GM19239 (cell line): ENCODE measurements at places on chromosomes 1 and 21.

DNA sequence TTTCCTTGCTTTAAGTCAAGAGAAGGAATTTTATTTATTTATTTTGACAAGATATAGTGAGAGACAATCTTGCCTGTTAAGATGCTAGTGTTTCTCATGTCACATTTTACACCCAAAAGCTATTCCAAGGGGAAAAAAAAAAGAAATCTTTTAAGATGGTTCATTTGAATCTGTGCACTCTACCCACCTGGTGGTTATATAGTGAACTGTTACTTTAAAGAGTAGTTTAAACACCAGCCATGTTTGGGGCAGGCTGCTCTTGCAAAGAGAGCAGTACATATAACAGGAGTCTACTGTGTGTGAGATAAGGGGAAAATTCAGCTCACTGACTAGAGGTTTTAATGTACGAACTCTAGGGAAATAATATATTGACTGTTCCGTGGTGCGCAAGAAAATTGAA is 3.3 kb upstream of the ELAVL4 start:
- no peak for DNase-seq

DNA sequence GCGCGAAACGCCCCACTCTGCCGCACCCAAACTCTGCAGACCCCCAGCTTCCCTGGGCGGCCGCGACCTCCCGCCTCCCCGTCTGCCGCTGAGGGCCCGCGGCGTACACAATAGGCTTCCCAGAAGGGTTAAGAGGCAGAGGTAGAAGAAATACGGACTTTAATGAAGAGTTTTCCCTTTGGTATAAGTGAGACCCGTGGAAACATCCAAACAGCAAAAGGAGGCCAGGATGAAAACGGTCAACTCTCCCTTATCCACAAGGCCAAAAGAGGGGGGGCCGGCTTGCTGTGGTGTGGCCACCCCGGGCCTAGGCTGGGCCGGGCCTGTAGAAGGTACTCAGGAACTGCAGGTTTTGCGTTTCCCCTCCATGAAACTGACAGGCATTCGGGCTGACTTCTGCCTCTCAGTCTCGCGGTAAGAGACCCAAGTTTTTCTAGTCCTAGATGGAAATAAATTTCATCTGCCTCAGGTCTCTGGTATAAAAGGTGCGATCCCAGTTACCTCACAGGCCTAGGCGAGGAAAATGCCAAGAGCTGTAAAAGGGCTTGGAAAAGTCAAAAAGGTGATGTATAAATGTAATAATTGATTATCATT is 671 bp upstream of the PYGO2 start:
- no peak for DNase-seq

DNA sequence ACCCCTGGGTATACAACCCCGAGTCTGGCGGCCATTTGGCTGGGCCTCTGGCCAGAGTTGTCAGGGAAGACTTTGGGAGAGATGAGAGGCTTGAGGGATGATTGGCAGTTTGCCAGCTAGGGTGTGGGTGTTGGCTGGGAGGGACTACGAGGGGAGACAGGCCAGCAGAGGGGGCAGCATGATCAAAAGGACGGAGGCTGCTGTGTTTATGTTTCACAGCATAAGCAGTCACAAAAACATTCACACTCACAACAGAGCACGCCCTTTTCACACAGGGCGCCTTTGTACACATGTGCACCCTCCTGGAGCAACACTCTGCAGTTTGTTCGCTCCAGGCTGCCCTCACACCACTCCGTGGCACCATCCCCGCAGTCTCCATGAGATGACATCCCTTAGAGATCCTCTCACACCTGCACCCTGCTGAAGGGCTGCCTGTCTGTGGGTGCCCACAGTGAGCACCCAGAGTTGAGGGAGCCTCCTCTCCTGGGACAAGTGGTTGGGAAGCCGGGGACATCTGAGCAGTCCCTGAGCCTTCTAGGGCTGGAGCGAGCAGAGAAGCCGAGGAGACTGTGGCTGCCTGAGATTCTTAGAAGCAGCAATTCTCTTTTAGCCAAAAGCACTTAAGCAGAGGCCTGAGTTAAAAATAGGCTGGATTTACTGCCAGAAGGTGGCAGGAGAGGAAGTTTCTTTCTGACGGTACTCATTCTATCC is 15.4 kb downstream of the EFNA3 start:
- DNase-seq = no peak

GRCh38 chr1:1291023-1291528 is 10.8 kb downstream of the SCNN1D start:
- no peak for DNase-seq

- DNase-seq = no peak
These were observed 481.8 kb downstream of the USP25 start for GRCh38 chr21:16211339-16212303.

DNA sequence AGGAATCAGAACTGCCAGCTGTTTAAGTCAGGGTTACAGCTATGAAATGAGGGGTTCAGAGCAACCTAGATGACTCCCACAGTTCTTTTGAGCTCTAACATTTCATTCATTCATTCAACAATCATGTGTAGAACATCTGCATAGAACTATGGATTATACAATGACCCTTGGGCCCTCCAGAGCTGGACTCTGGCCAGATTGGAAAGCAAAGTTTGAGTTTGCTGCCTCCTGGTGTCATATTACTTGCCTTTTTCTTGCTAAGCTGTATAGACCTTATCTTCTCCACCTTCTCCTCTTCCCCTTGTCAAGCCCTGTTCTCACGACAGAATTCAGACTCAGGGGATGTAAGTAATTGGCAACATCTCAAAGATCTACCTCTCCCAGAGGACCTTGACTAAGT is 4.0 kb downstream of the CASQ2 start:
- DNase-seq = no peak

- no peak for DNase-seq
These were observed 28.6 kb downstream of the UCK2 start for GRCh38 chr1:165856021-165856420.

GRCh38 chr1:79749607-79750006 is 743.1 kb upstream of the ADGRL4 start:
- DNase-seq = no peak

DNA sequence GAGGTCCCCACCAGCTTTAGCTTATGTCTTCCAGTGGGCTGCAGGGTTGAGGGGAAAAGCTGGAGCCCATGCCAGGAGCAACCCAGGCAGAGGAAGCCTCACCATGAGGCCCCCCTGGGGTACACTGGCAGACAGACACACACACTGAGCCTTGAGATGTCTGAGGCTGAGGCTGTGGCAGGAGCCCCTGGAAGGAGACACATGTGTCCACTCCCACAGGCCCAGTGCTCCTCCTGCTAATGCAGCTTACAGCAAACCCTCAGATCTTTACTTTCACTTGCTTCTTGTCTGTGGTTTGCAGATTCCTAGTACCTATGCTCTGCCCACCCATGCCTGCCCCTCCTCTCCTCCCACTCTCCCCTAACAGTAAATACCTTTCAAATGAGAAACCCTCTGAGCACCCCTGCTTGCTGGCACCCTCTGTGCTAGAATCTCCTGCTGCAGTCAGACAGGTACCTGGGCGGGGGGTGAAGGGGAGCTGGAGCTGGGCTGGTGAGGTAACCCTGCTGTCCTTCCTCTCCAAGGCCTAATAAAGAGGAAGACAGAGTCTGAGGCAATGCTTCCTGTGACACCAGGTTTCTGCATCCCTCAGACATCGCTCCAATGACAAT is 63.4 kb upstream of the NEK2 start:
- DNase-seq = no peak

DNA sequence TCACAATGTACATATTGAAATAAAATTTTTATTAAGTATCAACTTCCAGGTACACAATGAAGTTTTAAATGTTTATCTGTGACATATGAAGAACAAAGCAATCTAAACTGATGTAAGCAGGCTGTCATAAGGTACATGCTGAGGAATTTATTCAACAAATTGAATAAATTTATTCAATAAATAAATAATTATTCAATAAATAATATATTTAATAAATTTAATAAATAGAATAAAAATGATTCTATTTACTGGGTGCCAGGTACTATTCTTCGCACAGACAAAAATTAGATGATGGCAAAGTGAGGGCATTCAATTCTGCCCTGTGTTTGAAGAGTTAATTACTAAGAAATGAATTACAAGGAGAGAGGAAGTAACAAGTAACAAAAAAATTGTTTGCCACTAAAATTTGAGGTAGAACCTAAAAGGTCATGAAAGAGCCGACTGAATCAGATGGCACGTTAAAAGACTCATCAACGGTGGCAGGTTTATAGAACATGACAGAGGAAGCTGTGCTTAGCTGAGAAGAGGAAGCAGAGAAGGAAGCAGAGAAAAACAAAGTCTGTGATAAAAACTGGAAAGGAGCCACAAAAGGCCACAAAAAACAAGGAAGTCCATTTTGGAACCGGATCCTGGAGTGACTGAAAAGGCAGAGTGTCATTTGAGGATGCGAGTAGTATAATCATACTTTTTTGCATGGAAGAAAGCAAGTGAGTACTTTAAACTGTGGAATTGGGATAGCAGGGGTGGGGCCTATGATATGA is 2.2 kb upstream of the USP24 start:
- DNase-seq = no peak

- no peak for DNase-seq
These were observed 45.6 kb downstream of the IRF2BP2 start for GRCh38 chr1:234564035-234565029.

DNA sequence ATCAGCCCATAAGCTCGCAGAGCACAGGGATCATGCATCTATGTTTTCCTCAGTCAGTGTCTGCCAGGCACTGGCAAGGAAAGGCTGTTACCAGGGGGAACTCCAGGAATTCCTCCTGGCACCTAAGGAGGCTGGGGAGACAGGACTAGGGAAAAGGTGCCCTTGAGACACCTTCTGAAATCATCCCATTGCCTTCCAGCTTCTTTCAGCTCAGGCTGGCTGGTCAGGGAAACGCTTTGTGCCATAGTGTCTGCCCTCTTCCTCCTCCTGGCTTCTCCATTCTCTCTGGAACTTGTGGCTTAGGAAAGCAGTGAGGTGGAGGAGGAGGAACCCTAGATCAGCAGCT is 13.8 kb downstream of the LMNA start:
- DNase-seq = no peak

DNA sequence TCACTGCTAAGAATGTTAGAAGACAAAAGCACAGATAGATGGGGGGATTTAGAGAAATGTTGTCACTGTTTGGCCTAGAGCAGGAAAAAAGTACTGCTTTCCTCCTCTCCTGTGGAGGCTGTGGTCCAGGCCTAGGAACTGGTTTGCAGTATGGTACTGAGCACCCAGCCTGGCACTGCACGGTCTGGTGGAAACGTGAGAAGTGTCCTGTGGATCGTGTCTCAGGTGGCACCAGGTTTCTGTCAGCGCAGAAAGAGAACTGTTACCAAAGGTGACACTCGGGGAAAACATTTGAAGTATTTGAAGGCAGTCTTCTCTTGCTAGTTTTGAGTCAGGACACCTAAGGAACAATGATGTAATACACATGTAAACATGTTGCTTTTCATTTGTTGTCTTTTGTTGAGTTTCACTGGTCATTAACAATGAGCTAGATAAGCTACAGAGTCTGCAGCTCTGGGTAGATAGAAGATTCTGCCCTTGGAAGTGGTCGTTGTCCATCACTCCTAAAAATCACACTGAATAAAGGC is 63.0 kb downstream of the B3GALNT2 start:
- no peak for DNase-seq

DNA sequence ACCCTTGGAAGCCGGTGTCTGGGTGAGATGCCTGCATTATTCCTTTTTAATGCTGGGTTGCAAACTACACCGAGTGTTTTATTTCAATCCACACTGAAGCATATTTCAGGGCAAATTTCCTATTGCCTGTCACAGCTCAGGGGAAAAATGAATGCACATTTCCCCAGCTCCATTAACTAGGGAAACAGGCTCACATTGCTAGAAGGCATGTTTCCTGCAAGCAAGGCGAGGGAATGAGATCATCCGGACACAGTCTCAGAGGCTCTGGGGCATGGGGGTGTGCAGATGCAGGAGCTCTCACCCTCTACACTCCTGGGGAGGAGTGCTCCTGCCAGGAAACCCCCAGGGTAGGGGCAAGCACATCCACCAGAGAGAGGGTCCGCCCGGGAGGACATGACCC is 24.6 kb downstream of the SYT2 start:
- DNase-seq = no peak
